8988T (cell line): ENCODE measurements at places on chromosomes 2 and 18.
A peak's percentile ranks its signal among the peaks of the same experiment; 100 is the strongest.

DNA sequence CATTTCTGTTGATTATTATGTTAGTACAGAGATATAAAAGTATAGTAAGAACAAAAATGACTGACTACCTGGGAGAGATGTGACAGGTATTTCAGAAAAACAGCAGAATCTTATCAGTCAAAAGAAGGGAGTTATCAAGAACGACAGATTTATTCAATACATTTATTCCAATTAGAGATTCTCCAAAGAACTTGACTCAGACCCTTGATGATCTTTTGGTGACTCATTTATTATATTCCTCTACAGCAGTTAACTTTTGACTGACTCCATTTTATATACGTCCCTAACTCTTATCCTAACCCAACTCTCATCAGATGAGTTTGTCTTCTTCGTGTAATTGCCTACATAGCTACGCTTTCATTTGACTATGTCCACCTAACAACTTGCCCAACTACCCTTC is 91.1 kb downstream of the C2orf74 start:
- no peak for DNase-seq

- no peak for DNase-seq
Observed at GRCh38 chr2:184555352-184555751, 43.0 kb upstream of the ZNF804A start.

DNA sequence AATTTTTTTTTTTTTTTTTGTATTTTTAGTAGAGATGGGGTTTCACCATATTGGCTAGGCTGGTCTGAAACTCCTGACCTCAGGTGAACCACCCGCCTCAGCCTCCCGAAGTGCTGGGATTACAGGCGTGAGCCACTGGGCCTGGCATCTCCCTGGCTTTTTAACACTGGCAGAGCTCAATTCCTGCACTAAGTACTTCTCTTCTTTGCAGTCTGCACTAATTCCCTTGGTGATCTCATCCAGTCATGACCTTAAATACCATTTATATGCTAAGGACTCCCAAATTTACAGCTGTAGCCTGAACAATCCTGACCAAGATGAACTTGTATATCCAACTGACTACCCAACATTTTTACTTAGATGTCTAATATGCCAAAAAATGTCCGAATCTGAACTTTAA is 10.2 kb downstream of the PREPL start:
- DNase-seq: no peak

DNA sequence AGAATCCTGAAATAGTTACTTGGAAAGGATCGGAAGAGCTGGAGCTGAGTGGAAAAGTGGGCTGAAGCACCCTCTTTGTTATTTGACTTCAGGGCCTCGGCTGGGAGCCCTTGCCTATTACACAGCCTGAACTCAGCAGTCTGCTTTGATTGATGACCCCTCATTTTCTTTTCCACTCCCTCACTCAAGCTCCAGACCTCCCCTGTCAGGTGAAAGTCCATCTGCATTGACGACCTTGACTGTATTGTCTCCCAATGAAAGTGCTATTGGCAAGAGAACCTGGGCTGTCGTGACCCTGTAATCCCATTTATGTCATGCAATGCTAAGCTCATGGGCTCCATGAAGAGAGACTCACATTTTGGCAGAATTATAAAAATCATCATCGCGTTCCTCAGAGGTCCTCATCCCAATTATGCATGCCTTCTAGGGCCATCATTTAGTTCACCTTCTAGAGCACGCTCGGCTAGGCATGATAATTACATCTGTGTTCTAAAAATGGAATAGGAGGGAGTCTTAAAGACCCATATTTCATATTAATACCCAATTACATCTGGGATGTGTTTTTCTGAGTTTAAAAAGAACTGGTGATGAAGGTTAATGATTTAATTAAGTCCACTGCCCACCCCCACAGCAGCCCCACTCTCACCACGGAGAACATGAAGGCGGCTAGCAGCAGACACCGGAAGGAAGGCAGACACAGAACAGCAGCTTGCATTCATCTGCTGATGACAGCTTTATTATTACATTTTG is 472.5 kb downstream of the PID1 start:
- no peak for DNase-seq

DNA sequence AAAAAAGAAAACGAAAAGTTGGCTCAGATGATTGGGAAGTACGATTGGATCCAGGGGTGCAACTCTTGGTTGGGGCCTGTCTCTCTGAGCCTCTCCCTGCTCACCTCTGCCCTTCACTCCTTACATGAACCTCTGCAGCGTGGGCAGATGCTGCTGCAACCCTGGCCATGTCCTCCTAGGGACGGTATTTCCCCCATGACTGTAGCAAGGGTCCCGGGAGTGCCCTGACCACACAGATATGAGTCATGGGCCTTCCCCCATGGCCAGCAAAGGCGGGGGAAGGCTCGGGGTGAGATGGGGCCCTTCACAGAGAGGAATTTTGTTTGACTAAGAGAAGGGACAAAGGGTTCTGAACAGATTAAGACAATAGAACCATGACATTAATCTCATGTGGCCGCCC is 129.0 kb downstream of the NCK2 start:
- peak; percentile 37 for DNase-seq

GRCh38 chr2:233075966-233076339 is 15.8 kb downstream of the INPP5D start:
- no peak for DNase-seq

DNA sequence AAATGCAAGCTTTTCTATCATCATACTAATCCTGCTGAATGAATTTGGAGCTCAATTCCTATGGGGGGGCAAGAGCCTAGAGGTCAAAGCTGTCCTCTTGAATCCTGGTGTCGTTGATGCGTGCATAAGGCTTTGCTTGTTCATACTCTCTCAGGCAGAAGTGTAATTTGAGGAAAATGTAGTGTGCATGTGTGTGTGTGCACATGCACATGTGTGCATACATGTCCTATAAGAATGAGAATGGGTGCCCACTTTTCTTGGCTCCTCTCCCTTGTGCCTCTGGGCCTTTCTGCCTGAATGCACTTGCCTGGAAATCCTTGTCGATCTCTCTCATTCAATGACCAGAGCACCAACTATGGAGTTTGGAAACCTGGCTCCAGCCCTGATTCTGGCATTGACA is 28.5 kb upstream of the C18orf32 start:
- DNase-seq: no peak

- no peak for DNase-seq
Observed at GRCh38 chr2:238136820-238137537, 1.5 kb upstream of the KLHL30 start.

- DNase-seq: no peak
Observed at GRCh38 chr2:45282646-45283045, 273.4 kb upstream of the SIX2 start.

DNA sequence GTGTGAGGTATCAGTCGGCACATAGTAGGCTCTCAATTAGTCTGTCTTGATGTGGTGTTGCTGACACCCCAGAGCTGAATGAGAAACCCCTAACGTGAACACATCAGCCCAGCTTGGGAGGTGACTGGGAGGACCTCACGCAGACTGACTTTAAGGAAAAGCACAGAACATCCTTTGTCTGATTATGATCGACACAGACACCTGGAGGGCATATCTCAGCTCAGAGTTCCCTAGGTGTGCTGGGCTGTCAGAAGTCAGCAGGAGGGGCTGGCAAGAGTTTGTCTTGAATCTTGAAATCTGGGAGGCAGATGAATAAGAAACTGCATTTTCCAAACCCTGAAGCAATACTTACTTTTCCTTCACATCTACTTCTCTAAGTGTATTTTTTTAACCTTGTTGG is 16.8 kb upstream of the MYCN start:
- no peak for DNase-seq

GRCh38 chr18:43961722-43962121 is 684.4 kb upstream of the SYT4 start:
- DNase-seq: no peak
